ENCODE measurements at places on chromosomes 3 and 15. TPM values are rescaled to one million over a fixed set of nuclear protein-coding genes. Genes with fewer than 3 reads are reported as not detected.

DNA sequence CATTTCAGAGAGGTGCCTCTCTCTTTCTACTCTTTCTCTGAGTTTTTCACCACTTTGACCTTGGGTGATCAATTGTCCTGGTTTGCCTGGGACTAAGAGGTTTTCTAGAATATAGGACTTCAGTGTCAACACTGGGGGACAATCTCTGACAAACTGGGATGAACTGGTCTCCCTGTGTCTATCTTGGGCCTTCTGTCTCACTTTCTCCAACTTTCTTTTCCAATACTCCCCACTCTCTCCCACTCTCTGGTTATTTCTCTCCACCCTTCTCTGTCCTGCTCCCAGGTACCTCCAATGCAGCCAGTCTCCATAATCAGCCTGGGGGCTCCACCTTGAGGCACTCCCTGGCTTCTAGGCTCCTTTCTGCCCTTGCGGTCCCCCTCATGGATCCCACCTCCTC is 4.7 kb upstream of the ITGA11 start:
- no peak for ATAC-seq

- ATAC-seq: peak; percentile 55
These were observed 551.2 kb downstream of the MECOM start for GRCh38 chr3:169112153-169112892.

SLC2A2 gene
- total RNA-seq: not detected

DNA sequence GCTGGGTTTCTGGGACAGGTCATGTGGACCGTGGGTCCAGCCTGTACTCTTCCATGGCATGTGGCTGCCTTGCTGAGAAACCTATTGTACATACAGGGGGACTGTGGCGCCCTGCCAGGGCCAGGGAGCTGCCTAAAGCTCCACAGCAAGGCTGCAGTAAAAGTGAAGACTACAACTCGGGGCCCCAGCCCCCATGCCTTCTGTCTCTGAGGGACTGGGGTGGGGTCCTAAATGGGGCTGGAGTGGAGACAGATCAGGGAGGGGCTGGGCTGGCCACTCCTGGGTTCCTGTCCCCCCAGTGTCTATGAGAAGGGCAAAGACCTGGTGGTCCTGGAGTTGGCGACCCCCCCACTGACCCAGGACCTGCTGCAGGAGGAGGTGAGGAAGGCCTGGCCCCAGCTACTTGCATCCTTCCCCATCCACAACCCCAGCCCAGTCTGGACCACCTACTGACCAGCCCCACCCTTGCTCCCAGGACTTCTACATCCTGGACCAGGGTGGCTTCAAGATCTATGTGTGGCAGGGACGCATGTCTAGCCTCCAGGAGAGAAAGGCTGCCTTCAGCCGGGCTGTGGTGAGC is 7.3 kb downstream of the VILL start:
- ATAC-seq: no peak

STRIT1 gene
- total RNA-seq: not detected

DNA sequence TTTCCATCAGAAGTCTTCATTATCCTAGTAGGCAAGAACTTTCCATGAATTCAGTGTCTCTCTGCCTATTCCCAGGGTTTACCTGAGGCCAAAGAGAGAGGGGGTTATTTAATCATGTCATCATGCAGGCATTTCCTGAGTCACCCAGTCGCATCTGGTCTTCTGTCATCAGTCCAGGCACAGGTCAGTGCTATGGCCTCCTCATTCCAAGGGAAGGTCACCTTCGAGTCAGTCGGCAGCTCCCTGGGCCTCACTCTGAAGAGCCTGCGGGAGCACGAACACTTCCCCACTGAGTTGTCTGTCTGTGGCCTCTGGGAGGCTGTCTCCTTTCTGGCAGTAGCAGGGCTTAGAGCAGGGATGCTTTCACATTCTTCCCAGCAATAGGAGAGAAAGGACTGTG is 26.2 kb upstream of the LRTM1 start:
- ATAC-seq: no peak

DNA sequence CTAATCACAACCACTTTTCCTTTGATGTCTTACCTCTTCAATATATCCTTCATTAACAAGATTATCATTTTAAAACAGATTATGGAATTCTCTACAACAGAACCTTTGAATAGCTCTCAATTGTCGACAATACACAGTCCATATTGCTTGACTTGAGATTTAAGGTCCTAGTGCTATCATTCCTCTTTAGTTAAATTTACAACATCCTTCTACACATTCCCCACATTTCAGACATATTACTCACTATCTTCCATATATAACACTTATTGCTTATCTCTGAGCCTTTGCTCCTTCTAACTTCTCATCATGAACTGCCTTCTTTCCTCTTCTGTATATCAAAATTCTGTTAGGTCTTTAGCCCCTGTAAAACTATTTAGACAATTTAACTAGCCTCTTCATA is 247.0 kb downstream of the STXBP5L start:
- ATAC-seq: no peak

- ATAC-seq: no peak
These were observed 17.1 kb upstream of the TPM1 start for GRCh38 chr15:63025460-63025859.

GRCh38 chr15:37359101-37359892 is 258.9 kb upstream of the MEIS2 start:
- ATAC-seq: no peak

DNA sequence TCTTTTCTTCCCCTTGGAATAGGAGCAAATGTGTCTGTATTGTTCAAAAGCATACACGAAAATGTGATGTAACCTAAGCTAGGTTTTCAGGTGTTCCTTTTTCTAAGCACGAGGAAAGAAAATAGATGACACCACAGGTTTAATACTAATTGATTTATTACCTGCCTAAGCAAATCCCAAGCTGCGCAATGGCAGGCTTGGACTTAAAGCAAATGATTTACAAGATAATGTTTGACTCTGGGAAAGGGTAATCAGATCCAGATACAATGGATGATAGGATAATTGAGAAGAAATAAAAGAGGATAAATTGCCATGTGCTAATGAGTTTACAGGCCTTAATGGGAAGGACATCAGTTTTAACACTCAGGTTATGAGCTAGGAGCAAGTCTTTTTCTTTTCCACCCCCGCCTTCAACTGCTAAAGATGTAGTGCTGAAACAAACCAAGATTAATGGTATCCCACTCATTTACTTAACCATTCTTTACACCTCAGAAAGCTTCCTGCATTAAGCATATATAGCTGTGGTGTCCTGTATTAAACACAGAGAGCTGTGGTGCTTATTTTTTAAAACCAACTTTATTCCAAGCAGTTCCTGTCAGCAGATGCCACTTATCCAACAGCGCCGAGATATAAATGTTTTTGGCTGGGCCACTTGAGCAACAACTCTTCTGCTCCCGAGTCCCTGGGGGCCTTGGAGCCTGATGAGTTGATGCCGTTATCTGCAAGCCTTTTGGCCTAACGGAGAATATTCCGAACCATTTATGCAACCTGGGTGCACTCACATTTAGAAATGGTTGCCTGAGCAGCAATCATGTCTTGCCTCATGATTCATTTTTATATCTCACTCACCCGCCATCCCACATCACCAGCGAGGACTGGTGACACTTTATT is 205.5 kb downstream of the MECOM start:
- ATAC-seq: no peak

GRCh38 chr15:88375234-88375927 is 91.8 kb downstream of the MRPL46 start:
- peak; percentile 24 for ATAC-seq

SPESP1 gene
- 0.86 TPM for total RNA-seq

CFAP91 gene
- 1.6 TPM for total RNA-seq

DNA sequence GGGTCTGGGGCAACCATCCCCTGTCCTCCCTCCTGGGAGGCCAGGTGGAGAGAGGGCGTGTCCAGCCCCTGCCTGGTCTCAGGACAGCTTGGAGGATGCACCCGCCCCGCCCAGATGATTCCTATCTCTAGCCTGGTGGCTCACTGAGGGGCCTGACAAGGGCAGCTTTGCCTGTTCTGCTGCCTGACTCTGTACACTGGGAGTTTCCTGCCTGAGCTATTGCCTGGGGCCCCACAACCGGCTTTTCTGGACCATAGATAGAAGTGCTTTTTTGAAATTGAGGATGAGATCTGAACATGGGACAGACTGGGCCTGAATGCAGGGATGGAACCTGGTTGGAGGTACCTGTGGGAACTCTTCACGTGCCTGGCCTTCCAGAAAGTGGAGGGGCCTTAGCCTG is 751 bp upstream of the PLA2G4E start:
- no peak for ATAC-seq

DNA sequence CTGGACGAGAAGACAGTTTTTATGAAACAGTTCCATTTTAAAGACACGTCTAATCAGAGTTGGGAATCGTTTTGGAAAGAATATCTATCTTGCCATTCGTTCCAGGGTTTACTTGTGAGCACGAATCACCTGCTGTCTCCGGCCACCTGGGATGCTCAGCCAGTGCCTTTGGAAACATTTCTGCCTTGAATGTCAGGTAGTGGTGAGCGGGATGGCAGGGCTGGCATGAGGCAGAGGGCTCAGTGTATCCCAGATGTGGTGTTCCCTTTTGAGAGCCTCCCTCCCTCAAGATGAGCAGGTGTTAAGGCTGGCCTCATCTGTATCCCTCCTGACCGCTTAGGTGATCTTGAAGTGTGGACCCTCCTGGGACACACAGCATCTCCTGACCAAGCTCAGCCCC is 47.9 kb upstream of the PLXNA1 start:
- ATAC-seq: no peak

SPINK8 gene
- not detected for total RNA-seq

DNA sequence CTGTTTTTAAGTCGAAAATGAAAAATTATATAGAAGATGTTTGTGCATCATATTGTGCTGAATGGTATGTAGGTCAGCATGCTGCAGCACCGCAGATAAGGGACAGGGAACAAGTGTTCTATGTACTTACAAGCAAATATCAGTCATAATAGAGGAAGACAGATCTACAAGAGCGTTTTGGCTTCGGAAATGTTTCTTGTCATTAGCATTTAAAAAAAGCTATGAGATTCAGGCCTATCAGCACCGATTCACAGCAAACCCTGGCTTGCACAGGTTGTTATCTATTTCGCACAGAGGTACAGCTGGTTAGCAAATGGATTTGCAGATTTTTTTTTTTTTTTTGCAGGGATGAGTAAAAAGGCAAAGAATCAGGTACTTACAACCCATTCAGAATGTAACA is 204.2 kb upstream of the TBC1D5 start:
- ATAC-seq: no peak

DNA sequence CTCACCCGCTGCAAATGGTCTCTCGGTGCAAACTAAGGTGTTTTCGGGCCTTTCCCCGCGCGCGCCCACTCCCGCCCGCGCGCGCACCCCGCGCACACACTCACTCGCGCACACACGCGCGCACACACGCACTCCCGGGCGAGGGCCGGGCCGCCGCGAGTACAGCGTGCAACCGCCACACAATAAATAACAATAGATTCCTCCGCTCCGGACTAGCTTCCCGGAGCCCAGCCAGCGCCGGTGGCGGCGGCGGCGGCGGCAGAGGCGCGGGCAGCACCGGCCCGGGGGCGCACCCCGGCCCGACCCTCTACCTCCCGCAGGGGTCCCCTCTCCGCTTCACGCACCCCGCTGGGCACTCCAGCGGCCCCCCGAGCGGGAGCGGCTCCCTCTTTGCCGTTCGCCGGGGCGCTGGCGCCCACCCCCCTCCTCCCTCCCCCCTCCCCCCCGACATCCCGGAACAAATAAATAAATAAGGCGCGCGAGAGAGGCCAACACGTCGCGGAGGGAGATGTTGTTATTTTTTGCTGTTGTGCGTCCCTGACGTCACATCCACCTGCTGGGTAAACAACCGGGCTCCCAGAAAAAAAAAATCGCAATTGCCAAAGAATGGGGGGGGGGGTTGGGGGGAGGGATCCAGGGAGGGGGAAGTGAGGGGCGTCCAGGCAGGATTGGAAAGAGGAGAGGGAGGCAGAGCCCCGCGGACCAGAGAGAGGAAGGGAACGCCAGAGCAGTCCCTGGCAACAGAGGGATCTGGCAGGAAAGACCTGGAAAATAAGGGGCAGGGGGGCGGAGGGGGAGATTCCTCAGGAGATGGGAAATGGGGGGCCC is at the start of gene FOXP1:
Gene FOXP1 (minus strand): TSS at position 163 of the 828 bp plus-strand sequence. CDS start 385,347 bp downstream, outside the sequence.
- peak; percentile 54 for ATAC-seq

DNA sequence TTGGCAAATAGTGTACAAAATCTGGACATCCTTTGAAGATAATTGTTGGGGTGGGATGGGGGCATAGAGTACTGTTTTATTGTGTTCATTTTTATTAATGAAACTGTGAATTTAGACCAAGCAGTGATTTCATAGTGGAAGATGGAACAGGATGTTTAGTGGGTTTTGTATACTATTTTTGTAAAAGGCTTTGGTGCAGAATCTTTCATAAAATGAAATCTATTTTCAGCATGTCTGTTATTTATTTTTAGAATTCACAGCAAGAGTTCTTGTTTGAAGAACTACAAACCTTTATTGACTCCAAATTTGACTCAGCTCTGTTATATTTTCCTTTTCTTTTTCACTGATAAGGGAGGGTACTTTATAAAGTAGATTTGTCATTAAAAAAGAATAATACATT is 145.4 kb downstream of the AKAP13 start:
- ATAC-seq: no peak

IREB2 gene
- 63.6 TPM for total RNA-seq

- ATAC-seq: no peak
These were observed 20.7 kb downstream of the CCDC12 start for GRCh38 chr3:46955801-46956259.

EDC3 gene
- total RNA-seq: 47.9 TPM

- no peak for ATAC-seq
These were observed 76.1 kb downstream of the FAM174B start for GRCh38 chr15:92579486-92579885.

GRCh38 chr3:64238971-64239667 is 13.9 kb upstream of the PRICKLE2 start:
- ATAC-seq: no peak

DNA sequence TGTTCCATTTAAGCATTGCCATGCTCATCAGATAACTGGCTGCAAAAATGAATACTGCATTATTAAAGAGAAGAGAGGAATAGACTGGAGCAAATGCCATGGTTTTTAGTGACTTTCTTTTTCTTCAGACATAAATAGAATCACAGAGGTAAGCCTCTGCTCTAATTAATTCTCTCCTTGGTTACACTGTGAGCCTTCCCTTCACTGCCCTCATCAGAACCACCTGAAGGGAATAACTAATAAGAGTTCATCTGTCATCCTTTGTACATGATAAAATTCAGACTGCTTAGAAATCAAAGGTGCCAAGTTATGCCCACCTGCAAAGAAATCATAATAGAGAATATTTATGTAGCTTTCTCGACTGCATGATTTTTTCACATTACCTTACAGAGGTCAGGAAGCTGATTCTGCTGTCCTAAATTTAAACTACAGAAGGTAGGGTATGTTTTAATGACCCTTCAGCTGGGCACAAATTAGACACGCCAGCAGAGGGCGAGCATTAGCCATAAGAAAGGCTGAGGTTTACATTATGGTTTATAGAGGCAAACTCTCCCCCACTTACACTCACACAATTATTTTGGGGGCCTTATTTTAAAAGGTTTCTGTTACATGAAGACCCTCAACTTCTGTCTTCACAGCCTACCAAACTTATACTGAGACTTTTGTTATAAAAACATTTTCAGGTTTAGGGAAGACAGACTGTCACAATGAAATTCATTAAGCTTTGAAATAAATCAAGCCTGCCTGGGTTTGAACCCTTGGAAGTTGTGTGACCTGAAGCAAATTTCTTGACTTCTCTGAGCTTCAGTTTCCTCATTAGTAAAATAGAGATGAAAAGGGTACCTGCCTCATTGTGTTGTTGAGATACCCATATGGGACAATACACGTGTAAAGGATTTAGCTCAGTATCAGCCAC is 15.3 kb upstream of the UNC13C start:
- no peak for ATAC-seq

PDZRN3 gene
- not detected for total RNA-seq

GRAMD1C gene
- total RNA-seq: 0.56 TPM

MEIS2 gene
- not detected for total RNA-seq

- no peak for ATAC-seq
These were observed 1015.5 kb downstream of the PLOD2 start for GRCh38 chr3:145145461-145145860.

EIF4A2 gene
- 346 TPM for total RNA-seq

MAGEL2 gene
- total RNA-seq: not detected

CCDC54 gene
- total RNA-seq: not detected

All from activated T-helper 17 cell treated with anti-CD3 and anti-CD28 coated beads, Interleukin-2, amount 50 U/mL, for 72 hours (primary cell).